ENCODE measurements at places on chromosomes 7 and 10.

GRCh38 chr10:12299222-12299965 is 50.0 kb upstream of the CAMK1D start:
- DNase-seq = no peak

DNA sequence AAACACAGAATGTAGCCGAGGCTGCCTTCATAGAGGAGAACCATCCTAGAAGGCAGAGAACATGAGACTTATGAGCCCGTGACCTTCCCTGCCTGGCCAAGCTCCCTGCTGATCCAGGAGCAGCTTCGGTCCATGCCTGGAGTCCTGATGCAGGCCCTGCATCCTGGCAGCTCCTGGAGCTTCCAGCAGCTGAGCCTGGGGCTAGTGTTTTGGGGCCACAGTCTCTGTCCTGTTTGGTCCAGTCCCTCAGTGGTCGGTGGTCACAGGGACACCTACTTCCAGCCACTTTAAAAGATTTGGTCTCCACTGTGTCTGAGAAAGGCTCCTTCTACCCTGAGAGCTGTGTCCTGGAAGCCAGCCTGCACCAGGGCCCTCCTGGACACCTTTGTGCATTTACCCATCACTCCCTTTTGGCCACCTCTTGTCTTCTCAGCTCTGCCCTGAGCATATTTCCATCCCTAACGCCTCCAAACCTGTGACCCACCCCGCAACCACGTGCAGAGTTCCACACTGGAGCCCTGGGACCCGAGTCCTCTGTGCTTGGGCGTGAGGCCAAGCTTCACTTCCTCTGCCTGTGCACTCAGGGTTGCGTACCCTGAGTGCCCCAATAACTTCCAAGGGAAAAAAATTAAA is 315.2 kb upstream of the ZNF32 start:
- no peak for DNase-seq

GRCh38 chr7:157391036-157391710 is 54.4 kb downstream of the DNAJB6 start:
- DNase-seq = no peak

- no peak for DNase-seq
Measured at GRCh38 chr10:77565590-77566023, 72.0 kb downstream of the KCNMA1 start.

- DNase-seq = no peak
Measured at GRCh38 chr10:29857843-29858701, 201.3 kb downstream of the JCAD start.

DNA sequence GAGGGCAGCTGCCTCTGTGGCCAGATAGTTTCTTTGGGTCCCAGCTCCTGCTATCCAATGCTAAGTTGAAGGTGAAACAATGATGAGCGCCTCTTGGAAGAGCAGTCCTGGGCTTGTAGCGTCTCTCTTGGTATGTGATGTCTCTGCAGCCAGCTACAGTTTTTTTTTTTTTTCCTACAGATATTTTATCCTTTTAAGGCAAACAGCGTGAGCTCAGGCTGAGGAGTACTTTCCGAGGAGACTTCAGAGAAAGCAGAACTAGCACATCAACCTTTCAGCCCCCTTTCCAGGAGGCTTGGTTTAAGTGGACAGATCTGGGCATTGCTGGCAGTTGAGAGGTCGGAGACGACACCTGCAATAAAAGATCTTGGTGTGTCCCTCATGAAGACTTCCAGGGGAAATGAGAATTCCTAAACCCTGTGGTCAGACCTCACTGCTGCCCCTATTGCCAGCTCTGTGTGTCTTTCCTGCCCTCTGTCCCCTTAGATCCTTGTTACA is 9.1 kb downstream of the PRKG1 start:
- DNase-seq = no peak

DNA sequence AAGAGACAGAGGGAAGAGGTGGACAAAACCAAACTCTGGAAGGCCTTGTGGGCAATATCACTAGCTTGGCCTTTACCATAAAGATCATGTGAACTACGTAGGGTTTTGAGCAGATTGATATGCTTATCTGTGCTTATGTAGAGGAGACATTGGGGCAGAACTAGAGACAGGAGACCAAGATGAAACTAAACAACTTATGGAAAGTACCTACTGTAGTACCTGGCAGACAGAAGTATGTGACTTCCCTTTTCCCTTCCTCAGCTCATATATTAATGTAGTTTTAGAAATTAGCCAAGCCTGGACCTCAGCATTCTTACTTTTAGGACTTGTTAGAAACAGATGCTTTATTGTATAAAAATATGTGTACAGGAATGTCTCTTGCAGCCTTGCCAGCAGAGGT is 14.0 kb upstream of the IL6 start:
- no peak for DNase-seq

GRCh38 chr7:28922624-28923331 is 35.4 kb downstream of the TRIL start:
- DNase-seq = no peak

DNA sequence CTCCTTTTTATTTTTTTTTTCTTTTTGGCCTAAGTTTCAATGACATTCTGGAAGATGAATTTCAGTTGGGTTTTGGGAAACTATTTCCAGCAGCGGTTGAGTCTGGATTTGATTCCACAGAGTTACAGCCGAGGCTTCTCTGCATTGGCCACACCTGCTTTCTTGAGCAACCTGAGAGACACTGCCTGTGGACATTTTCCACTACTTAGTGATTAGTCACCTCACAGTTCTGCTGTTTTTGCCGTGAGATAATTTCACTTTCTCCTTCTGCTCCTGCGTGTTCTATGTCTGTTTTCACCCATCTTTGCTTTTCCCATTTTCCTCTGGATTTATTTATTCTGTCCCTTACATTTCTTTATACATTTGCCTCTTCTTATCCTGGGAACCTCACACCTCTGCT is 243.0 kb downstream of the BICC1 start:
- DNase-seq = peak; percentile 39

Measured in GM04503 (cell line).